ENCODE measurements at places on chromosomes 7 and 10.

DNA sequence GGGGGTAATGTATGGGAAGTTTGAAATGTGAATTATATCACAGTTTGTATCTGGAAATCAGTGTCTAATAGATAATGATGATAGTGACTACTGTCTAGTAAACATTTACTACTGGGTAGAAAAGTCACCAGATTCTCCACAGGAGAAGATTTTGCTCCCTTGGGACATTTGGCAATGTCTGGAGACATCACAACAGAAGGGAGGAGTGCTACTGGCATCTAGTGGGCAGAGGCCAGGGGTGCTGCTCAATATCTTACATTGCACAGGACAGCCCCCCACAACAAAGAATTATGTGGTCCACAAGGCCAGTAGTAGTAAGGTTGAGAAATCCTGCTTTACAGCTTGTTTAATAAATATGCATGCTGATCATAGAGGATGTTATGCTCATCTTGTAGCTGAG lies 92.3 kb upstream of the PRPS1L1 start:
- peak; percentile 14 for DNase-seq

DNA sequence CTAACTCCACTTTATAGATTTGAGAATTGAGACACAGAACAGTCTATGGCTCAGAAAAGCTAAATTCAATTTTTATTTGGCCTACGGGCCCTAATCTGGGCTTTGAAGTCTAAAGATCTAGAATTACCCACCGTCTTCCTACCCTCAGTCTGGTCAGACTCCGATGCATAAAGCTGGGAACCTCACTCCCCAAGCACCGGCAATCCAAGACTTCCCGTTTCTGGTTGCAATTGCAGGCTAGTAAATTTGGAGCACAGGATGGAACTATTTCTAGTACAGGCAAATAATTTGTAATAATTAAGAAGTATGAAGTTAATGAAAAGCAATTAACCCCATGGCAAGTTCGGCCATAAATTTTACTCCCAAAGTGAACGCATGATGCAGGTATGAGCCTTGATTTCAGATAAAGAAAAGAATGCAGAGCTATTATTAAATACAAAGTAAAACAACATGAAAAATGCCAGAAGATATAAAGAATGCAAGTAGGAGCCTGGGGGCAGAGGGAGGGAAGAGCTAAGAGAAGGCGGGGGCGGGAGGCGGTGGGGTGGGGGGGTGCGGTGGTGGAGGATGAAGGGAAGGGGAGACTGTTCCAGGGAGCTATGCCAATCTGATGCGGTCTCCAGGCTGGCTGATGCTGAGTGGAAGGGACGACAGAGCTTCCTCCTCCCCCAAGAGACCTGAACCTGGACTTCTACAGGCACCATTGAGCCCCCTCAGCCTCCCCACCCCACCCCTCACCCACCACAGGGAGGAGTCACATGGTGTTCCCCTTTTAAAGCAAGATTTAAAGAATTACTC lies 45.1 kb downstream of the BPGM start:
- DNase-seq: no peak

DNA sequence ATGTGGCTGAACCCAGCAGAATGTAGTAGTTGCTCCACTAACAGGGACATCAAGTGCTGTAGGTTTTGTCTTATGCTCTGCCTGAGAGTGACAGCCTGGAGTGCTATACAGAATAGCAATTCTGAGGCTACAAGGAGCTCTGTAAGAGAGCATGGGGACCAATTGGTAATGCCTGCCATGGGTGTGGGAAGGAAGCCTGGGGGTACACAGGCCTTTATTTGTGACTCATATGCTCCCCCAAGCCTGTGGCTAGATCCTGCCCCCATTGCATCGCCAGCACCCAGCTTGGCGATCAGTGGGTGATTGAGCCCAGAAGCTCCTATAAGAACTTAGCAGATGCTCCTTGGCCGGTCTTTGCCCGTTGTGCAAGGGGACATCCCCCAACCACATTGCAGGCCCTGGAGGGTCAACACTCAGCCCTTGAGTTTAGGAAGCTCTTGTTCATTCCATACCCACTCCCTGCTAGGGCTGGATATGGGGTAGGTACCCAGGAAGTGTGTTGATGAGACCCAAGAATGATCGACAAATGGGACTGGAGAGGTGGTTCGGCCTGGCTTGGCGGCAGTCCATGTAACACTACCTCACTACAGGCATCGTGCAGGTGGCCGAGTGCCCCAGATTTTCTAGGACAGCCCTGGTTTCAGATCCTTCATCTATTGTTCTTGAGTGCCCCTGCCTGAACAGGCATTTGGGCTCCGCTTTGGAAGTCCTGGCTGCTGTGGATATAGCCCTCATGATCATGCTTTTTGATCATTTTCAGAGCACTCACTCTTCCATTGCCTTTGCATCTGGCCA lies 37.7 kb downstream of the ZMIZ1 start:
- DNase-seq: no peak

DNA sequence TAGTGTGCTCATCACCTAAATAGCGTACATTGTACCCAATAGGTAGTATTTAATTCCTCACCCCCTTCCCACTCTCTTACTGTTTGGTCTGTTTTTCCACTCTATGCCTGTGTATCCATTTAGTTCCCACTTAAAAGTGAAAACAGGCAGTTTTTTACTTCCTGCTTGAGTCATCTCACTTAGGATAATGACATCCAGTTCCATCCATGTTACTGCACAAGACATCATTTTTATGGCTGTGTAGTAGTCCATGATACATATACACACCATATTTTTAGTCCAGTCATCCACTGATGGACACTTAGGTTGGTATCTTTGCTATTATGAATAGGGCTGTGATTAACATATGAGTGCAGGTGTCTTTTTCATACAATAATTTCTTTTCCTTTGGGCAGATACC lies 10.1 kb downstream of the STK17A start:
- no peak for DNase-seq

- DNase-seq: peak; percentile 59
Measured at GRCh38 chr7:10889266-10889898, 84.3 kb upstream of the PHF14 start.

DNA sequence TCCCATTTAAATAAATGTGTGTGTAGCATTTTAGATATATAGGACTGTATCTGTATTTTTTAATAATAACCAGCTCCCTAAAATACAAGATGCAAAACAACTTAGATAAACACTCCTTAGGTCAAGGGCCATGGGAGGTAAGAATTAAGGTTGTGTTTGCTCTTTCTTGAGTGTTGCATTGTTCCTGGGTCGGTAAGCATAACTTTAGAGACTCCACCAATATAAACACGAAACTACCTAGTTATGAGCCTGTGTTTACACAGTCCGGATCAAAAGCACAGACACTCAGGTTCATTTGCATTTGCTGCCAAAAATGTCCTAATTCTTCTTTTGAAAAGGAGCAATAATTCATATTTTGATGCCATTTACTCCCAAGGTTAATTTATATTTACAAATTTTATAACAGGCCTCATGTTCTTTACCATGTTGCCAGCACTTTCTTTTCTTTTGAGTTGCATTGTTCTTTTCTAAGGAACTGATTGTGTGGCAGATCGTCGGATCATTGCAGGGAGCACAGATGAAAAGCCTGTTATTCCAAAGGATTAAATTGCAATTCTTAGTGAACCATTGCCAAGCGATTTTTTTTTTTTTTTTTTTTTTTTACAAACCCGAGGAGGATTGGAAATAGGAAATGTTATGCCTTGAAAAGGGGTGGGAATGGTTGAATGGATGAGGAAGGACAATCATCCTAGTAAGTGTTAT lies 45.8 kb upstream of the GLCCI1 start:
- DNase-seq: no peak

GRCh38 chr10:114404171-114405010 lies at the start of gene AFAP1L2:
TSS of gene AFAP1L2 (minus strand) at chr10:114404502. CDS start at chr10:114404455, 47 bp downstream.
- no peak for DNase-seq

DNA sequence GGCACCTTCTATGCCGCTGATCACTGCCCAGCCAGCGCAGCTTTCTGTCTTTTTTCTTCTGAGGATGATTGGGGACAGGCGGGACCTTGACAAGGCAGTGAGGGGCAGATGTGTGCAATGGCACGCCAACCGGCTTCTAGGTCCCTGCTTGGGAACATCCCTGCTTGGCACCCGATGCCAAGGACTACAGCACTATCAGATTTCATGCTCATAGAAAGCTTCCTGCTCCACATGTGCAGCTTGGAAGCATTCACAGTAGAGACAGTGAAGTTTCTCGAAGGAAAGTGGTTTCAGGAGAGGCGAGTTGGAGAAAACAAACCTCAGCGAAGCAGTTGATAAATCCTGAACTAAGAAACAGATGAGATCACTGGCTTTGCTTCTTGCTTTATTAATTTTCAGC lies 267.5 kb upstream of the HABP2 start:
- DNase-seq: no peak

- no peak for DNase-seq
Measured at GRCh38 chr10:13068484-13068883, 31.5 kb upstream of the OPTN start.

- DNase-seq: peak; percentile 95
Measured at GRCh38 chr7:1059200-1060091, 15.1 kb downstream of the GPR146 start.

- DNase-seq: no peak
Measured at GRCh38 chr10:1738950-1739349, 1.6 kb upstream of the ADARB2 start.

- DNase-seq: no peak
Measured at GRCh38 chr7:101066833-101067177, 18.5 kb upstream of the TRIM56 start.

DNA sequence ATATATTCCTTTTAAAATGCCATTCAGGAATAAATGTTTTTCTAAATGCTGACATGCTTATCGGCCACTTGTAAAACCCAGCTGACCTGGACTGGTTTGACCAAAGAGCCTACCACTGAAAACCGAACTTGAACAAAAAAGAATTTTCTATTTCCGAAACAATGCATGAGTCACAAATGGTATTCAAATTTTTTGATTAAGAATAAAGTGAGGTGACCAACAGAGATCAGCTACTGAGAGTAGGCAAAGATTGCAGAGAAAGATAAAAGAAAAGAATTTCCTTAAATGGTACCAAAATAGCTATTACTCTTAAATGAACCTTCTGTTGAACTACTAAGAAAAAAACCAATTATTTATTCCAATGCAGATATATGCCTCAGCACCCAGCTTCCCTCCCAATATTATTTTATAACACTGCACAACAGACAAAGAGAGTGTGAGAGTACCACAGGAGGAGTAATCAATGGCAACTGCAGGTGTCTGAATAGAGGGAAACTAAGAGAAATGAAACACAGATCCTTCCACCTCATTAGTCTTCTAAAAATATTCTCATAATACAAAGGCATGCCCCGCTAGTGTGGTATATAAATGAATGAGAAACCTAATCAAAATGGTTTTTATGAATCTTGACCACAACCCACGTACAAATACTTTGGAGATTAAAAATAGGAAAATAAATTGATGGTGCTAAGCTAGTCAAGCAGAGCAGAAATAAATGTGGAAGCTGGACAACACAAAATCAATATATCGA lies 20.1 kb downstream of the OSBPL3 start:
- DNase-seq: no peak

- no peak for DNase-seq
Measured at GRCh38 chr10:60182691-60183090, 207.0 kb downstream of the ANK3 start.

GRCh38 chr7:69683002-69683401 lies 84.7 kb downstream of the AUTS2 start:
- no peak for DNase-seq
